ENCODE measurements at places on chromosomes 7 and 10. TPM values are rescaled to one million over a fixed set of nuclear protein-coding genes. Genes with fewer than 3 reads are reported as not detected.

GRCh38 chr7:114405427-114405826 lies 9.2 kb upstream of the FOXP2 start:
- no peak for DNase-seq

- no peak for DNase-seq
These were observed 114.2 kb downstream of the TAF3 start for GRCh38 chr10:7932301-7933036.

Gene LIPM
- total RNA-seq = not detected

DNA sequence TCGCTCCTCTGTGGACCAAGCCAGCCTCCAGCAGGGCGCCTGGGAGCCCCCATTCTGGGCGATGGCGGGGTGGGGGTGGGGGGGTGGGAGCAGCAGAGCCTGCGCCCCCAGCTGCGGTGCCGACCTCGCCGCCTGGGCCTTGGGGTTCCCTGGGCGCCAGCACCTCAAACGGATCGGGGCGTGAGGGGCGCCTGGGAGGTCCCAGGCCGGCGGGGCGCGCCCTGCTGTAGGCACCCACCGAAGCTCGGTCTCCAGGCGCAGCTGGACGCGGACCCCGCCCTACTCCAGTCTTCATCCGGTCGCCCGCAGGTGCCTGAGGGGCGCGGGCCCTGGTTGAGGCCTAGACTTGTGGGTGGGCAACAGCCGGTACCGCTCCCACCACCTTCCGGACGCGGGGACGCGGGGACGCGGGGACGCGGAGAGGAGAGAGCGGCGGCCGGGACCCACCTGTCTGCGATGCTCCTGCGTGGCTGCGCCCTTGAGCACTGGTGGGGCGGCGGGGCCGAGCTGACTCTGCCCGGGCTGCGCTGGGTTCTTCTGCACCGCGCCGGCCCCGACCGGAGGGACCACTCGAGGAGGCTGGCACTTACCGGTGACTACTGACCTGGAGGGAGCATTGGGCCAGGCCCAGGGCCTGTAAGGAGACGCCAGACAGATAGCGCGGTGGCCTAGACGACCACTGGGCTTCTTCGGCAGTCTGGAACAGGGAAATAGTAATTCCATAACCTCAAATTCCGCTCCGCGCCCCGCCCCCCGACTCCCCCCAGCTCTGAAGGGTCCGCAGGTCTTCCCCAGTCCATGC lies 5.5 kb upstream of the KCP start:
- DNase-seq = no peak

- DNase-seq = no peak
These were observed 407.2 kb upstream of the SHH start for GRCh38 chr7:156219307-156220077.

GRCh38 chr7:138097064-138097741 lies 20.9 kb downstream of the AKR1D1 start:
- DNase-seq = no peak

GRCh38 chr7:42035210-42035609 lies 201.8 kb downstream of the GLI3 start:
- DNase-seq = no peak

GRCh38 chr7:18408461-18408860 lies 87.1 kb upstream of the HDAC9 start:
- no peak for DNase-seq

- DNase-seq = no peak
These were observed 8.8 kb upstream of the ZCCHC24 start for GRCh38 chr10:79454259-79454658.

Gene MOGAT3
- total RNA-seq = not detected

- no peak for DNase-seq
These were observed 24.1 kb upstream of the SEMA3A start for GRCh38 chr7:84218681-84219080.

Gene NPY4R2
- not detected for total RNA-seq

DNA sequence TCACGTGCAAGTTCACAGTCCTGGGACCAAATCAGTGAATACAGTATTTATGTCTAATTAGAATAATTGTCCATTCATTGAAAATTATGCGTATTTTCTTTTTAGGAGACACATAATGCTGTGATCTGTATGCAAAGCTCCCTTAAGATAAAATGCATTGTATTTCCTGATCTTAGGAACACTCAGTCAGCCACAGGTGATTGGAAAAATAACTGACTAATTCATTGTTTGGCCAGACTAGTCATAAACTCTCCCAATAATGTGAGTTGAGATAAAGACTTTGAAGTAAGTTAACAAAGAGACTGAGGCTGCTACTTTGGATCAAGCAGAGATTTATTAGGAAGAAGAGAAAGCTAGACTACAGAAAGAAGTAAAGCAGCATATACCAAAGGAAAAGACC lies 182.2 kb downstream of the GNAI1 start:
- DNase-seq = no peak

DNA sequence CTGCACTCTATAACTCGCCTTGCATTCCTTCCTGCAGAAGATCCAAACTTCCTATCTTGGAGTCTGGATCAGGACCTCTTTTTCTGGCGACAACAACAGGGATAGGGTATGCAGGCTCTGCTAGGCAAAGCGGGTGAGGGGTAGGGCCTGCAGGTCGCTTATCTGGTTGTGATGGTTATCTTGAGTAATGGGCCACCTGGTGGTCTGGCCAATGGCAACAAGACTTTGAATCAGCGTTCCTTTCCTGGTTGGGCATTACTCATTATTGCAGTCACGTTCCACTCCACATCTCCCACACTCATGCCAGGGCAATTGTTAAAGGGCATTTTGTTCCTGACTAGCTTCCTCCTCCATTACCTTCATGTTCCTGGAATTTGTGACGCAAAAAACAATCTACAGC lies 48.4 kb upstream of the PLXDC2 start:
- no peak for DNase-seq

DNA sequence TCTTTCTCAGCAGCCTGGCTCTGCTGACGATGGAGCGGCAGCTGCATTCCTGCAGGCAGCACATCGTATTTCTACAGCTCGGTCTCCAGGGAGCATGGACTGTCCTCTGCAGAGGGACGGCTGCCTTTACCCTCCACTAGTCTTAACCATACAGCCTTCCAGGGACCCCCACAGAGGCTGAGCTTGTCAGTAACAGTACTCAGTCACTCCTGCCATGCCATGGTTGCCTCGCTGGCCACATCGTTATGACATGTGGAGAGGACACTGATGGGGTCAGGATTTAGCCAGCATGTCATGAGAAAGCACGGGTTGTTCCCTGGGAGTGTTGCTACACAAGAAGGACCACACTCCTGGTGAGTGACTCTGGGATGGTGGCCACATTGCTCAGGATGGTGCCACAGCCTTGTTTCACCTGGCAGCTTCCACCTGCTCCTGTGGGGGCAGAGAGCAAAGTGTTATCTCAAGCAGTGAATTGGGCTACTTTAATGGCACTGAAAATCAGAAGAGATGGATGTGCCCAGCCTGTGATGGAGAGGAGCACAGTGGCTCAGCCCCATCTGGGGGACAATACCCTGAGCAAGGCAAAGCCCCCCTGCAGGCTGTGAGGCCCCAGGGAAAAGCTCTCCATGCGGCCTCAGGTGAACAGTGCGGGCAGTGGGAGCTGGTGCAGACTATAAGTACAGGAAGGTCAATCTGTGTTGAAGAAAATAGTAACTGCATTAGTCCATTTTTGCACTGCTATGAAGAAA lies 443.9 kb downstream of the TCERG1L start:
- no peak for DNase-seq

DNA sequence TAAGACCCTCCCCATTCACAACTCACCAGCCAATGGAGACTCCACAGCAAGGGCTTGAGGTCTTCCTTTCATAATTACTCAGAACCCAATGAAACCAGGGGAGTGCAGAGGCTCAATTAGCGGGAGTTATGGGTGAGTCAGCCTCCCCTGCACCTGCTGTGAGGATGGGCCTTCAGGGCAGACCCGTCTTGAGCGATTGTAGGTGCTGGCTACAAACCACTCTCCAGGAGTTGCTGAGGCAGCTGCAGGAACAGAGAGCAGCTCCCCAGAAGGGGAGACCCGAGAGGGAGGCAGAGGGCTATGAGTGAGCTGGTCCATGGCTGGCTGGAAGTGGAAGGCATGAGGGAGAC lies 58.5 kb upstream of the SORCS3 start:
- DNase-seq = no peak

GRCh38 chr10:117224881-117225280 lies 16.0 kb upstream of the SLC18A2 start:
- no peak for DNase-seq

- no peak for DNase-seq
These were observed 35.5 kb downstream of the COA1 start for GRCh38 chr7:43693687-43694398.

- no peak for DNase-seq
These were observed 727.8 kb downstream of the TYW1 start for GRCh38 chr7:67724435-67724834.

DNA sequence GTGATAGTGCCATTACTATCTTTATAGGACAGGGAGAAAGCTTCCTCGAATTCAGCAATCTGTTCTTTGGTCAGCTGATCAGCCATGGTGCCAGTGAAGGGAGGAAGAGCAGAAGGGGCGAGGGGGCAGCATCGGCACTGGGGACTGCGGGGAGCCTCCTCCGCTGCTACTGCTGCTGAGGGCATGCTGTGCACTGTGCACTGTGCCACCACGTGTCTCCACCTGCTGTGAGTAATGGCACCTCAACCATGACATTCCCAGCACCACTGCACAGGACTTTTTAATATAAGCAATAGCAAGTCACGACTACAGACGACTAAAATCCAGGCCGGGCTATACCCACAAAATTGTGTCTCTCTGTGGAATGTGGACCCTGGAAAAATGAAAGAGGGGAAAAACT lies 105.0 kb upstream of the LANCL2 start:
- no peak for DNase-seq

DNA sequence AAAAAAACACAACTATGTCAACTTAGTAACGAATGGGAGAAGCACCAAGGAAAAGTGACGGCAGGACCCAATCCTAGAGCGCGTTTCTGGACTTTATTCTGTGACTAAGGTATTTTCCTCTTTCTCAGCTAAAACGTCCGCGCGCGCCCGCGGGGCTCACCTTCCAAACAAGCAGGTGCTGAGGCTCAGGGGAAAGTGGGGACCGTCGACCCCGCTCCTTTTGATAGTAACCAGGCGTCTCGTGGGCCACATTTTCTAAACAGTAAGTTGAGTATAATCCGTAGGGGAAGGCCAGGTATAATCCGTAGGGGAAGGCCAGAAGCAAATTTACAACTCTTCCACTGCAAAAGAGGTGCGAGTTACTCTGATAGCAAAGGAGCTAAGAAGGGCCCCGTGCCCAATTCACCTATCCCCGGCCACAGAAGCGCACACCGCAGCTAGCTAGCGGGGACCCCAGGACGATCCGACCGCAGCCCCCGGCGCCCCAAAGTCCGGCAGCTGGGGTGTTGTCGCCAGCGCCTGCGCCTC lies 743 bp downstream of the MKI67 start:
- DNase-seq = no peak

DNA sequence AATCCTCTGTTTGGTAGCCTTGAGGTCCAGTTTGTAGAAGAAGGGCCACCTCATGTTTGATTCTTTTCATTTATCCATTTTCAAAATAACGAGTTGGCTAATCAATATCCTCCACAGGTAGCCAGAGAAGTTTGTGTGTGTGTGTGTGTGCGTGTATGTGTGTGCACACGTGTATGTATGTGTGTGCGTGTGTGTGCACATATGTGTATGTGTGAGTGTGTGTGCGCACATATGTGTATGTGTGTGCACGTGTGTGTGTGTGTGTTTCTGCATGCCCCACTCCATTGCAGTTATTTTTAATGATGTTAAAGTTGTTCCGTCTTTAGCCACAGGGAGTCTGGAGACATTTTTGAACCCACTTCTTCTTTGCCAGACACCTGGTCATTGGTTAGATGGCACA lies 112.8 kb upstream of the PRKCQ start:
- no peak for DNase-seq

Gene RADIL
- 0.19 TPM for total RNA-seq

All from thymus (tissue), 14 donors.